Activated CD4-positive, alpha-beta T cell treated with anti-CD3 and anti-CD28 coated beads for 4 hours (primary cell): ENCODE measurements at places on chromosomes 3 and 15.

DNA sequence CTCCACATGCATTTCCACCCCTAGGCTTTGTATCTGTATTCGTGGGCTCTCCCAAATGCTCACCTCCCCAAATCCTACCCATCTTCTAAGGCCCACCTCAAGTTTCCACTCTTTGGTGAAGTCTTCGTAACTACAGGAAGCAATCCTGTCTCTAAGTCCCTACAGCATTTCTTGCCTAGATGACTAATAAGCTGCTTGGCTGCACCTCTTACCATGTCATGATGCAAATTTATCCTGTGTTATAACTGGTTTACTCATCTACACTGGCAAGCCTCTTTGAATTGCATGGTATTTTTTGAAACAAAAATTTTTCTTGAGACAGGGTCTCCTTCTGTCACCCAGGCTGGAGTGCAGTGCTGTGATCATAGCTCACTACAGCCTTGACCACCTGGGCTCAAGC, 73.3 kb downstream of the SETMAR start:
- no peak for DNase-seq

DNA sequence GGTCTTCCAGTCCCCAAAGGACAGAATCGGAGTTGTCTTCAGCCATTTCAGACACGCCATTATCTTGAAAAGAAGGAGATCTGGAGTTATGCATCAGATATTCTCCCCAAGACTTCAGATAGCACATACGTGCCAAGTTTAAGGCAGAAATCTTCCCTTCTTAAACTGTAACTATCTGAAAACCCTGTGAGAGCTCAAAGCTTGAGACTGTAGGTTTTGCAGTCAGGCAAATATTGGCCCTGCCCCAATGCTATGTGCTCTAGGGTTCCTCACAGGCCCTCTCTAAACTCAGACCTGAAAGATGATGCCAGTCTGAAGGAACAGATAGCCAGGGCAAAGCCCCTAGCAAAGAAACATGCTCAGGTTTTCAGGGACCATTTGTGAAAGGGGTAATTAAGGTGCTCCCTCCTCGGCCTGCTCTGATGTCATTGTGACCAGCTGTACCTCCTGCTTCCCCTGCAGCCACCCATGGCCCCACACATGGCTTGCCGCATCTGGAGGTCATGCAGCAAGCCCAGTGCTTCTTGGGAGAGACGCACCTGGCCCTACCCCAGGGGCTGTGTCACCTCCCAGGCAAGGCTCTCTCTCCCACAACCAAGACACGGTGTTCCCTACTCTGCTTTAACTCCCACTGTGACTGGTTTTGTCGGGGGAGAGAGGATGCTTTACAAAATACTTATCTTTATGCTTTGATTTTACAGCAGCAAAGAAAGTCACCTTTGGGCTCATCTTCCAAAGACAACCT, 53.4 kb upstream of the POMGNT2 start:
- no peak for DNase-seq

GRCh38 chr3:153976891-153977554, 144.2 kb upstream of the ARHGEF26 start:
- no peak for DNase-seq

DNA sequence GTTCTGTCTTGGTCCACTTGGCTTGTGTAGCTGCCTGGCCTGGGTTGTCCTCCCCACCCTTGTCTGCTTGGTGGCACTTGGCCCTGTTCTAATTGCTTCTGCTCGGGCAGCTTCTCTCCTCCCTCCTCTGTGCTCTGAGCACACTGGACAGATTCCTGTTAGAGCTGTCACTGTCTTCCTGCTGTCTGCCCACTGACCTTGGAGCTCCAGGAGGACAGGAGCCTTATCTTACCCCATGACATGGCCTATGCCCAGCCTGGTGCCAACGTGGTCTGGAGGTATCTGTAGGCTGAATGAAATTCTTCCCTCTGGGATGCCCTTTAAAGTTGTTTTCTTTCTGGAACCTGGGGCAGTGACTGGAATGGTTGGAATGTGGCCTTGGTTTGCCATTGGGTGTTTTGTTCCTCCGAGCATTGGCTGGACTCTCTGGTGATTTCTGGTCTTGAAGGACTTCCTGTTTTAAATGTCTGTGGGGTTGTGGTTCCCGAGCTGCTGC, 94.1 kb downstream of the FAM43A start:
- DNase-seq, result no peak

DNA sequence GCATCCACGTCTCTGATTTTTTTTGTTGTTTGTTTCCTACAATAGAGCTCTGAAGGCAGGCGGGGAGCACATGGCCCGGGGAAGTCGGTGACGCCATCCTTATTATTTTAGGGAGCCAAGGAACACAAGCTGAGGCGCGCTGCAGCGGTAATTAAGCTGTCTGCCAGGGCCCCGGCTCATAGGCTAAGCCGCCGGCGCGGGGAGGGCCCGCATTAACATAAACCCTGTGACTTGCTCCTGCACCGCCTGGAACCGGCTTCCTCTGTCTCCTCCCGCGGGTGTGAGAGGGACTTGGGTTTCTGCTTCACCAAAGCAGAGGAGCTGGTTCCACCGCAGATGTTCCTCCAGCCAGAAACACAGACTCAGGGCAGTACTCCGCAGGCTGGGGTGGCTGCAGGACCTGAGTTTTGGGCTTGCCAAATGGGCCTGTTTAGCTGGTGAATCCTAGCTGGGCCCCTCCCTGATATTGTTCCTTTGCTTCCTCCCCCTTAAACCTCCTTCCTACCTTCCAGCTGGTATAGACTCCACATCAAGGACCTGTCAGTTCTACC, 25.3 kb downstream of the ANP32A start:
- DNase-seq, result peak; percentile 49
